ENCODE measurements at places on chromosomes 5 and 9. TPM values are rescaled to one million over a fixed set of nuclear protein-coding genes. Genes with fewer than 3 reads are reported as not detected.

- peaks cover 25% of the 10 kb centered on the region for H3K27me3 ChIP-seq
- no peak overlapping the region for H3K4me3 ChIP-seq
- H3K36me3 ChIP-seq = no peaks in the 10 kb centered on the region
- H3K4me1 ChIP-seq = peaks cover 15% of the 10 kb centered on the region
- no peak for DNase-seq
Measured at GRCh38 chr9:130147910-130148309, 24.3 kb upstream of the NCS1 start.

- H3K36me3 ChIP-seq = no peaks in the 10 kb centered on the region
- H3K27ac ChIP-seq = no peak overlapping the region
- no peak overlapping the region for H3K4me3 ChIP-seq
- DNase-seq = no peak
Measured at GRCh38 chr9:91896513-91897121, 53.4 kb downstream of the ROR2 start.

DNA sequence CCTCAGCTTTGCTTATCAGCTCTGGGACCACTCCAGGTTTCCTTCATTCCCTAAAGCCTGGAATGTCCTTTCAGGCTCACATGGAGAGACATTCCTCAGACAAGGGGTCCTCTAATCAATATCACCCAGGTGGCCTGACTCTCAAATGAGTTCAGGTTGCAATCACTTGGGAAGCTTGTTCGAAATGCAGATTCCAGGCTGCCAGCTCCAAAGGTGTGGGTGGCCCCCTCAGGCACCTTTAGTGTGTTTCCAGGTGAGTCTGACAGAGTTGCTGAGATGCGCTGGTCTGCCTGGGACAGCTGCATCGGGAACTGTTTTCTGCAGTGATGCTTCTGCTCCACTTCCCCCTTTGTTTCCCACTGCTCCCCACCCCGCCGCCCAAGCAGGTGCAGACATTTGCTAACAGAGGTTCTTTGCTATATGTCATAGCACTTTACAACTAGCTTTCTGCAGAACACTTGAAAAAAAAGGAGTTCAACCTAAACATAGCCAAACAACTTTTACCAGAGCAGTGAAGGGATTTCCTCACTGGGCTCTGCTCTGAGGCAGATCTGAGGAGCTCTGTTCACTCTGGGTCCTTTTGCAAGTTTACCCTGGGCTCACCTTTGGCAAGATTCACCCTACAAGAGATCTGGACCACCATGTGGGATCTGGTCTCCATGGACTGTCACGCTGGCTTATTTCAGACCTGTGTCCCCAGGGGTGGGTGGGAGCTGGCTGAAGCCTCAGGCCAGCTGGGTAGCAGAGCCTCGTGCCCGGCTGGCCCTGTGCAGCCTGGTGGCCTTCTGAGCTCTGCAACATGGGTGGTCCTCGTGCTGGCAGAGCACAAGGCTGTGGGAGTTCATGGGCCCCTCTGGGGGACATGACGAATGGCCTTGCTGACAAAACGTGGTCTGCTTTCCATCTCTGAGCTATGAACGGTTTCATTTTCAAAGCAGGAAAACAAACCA is 539.6 kb downstream of the CCDC171 start:
- H3K4me1 ChIP-seq = no peaks in the 10 kb centered on the region
- DNase-seq = no peak
- no peak overlapping the region for H3K4me3 ChIP-seq
- H3K27ac ChIP-seq = no peak overlapping the region
- H3K27me3 ChIP-seq = peaks cover 2% of the 10 kb centered on the region

- no peak overlapping the region for H3K4me3 ChIP-seq
- H3K4me1 ChIP-seq = peaks cover 14% of the 10 kb centered on the region
- no peak for DNase-seq
Measured at GRCh38 chr5:97026721-97027120, 90.8 kb downstream of the LNPEP start.

- peaks cover 18% of the 10 kb centered on the region for H3K27me3 ChIP-seq
- H3K4me3 ChIP-seq = no peak overlapping the region
- H3K27ac ChIP-seq = no peak overlapping the region
- DNase-seq = no peak
- H3K36me3 ChIP-seq = no peaks in the 10 kb centered on the region
- H3K4me1 ChIP-seq = no peaks in the 10 kb centered on the region
Measured at GRCh38 chr9:125739436-125739835, 7.7 kb upstream of the PBX3 start.

GRCh38 chr9:73869264-73869663 is 627.9 kb upstream of the RORB start:
- DNase-seq = peak; percentile 61
- H3K27me3 ChIP-seq = peaks cover 2% of the 10 kb centered on the region
- H3K36me3 ChIP-seq = no peaks in the 10 kb centered on the region
- no peak overlapping the region for H3K27ac ChIP-seq
- peaks cover 6% of the 10 kb centered on the region for H3K4me1 ChIP-seq
- no peak overlapping the region for H3K4me3 ChIP-seq

DNA sequence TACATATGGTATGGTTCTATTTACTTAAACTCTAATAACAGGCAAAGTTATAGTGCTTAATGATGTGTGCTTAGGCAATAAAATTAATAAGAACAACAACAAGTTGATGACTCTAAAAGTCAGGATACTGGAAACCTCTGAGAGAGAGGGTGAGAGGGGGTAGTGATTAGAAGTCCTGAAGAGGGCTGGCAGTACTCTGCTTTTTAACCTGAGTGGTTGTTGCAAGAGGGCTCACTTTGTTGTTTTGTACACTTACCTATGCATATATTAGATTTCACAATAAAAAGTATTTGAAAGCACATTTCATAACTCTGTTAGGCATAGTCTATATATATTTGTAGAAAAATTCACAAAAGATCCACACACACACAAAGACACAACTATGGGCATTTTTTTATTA is 21.4 kb upstream of the ELL2 start:
- H3K27me3 ChIP-seq = peaks cover 10% of the 10 kb centered on the region
- H3K4me3 ChIP-seq = no peak overlapping the region
- DNase-seq = no peak

- no peak overlapping the region for H3K4me3 ChIP-seq
- no peaks in the 10 kb centered on the region for H3K27me3 ChIP-seq
- H3K27ac ChIP-seq = no peak overlapping the region
- no peaks in the 10 kb centered on the region for H3K36me3 ChIP-seq
- H3K4me1 ChIP-seq = no peaks in the 10 kb centered on the region
Measured at GRCh38 chr9:18365651-18366050, 108.3 kb upstream of the ADAMTSL1 start.

DNA sequence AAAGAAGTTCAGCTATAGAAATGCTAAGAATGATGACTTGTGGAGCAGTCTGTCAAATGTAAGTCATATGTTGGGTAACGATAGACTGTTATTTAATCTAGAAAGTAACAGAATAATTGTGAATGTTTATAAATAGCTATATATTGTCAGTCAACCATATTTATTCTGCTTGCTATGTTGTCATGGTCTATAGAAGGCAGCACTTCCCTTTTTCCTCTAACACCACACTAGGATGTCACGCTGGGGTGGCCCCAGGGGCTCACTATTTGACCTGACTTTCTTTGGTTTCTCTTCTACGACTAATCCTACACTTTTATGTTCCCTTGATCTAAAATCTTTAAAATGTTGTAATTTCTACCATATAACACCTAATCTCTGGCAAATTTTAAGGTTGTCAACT is 20.5 kb downstream of the ERAP2 start:
- peak overlapping the region; percentile 88 for H3K27ac ChIP-seq
- peaks cover 38% of the 10 kb centered on the region for H3K4me1 ChIP-seq
- DNase-seq = no peak
- peak overlapping the region; percentile 69 for H3K4me3 ChIP-seq

DNA sequence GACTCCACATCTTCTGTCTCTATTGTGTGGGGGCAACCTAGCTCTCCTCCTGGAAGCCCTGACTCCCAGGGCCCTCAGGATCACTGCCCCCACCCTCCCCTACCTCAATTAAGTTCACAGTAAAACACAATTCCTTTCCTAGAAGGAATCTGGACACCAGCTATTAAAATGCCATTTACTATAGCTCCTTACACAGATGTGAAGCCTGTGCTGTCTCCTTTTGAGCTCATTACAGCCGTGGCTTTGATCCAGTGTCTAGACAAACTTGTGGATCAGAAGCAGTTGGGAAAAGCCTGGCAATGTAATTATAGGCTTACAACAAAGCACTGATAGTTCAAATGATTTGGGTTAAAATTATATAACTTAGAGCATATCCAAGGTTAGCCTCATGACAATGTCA is 107.0 kb upstream of the SMIM23 start:
- H3K4me3 ChIP-seq = no peak overlapping the region
- H3K27me3 ChIP-seq = peaks cover 5% of the 10 kb centered on the region
- H3K4me1 ChIP-seq = no peaks in the 10 kb centered on the region
- DNase-seq = no peak

DNA sequence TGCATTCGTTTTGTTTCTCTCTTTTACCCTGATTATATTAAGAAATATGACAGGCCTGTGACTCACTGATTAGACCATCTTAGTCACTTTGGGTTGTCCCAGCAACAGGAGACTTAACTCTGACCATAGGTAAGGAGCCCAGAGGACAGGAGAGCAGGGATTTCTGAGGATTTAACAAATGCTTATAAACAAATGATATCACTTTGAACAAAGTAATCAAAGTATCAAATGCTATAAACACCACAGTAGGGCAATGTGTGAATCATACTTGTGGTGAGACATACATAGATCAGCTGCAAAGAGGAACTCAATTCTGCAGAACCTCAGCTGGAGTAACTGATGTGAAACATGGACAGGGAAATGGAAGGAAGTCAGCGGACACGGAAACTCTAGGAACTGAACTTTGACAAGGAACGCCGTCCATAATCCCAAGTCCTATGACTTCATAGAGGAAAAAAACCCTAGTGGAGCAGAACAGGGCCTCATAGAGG is 190.6 kb upstream of the MSX2 start:
- H3K27ac ChIP-seq = no peak overlapping the region
- H3K4me3 ChIP-seq = no peak overlapping the region
- no peaks in the 10 kb centered on the region for H3K4me1 ChIP-seq
- H3K36me3 ChIP-seq = no peaks in the 10 kb centered on the region

DNA sequence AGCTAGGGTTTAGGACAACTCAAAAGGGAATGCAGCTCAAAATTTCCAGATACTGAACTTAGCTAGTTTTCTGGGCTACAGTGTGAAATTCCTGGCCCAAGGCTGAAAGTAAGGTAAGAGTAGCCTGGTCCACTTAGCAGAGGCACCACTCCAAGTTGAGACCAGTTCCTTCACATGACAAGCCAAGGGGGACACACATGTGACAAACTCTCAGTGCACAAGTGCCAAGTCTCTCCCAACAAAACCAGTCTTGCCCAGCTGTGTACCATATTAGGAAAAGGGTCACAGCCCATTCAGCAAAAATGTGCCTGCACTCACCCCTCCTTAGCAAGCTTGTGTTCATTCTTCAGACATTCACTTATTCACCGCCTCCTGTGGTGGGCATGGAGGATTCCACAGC is 27.8 kb downstream of the KLHL3 start:
- H3K4me3 ChIP-seq = no peak overlapping the region
- no peaks in the 10 kb centered on the region for H3K4me1 ChIP-seq
- H3K27me3 ChIP-seq = no peaks in the 10 kb centered on the region

GRCh38 chr5:25544652-25545249 is 900.0 kb upstream of the CDH10 start:
- DNase-seq = no peak
- H3K36me3 ChIP-seq = no peaks in the 10 kb centered on the region
- H3K4me1 ChIP-seq = no peaks in the 10 kb centered on the region
- no peaks in the 10 kb centered on the region for H3K27me3 ChIP-seq
- no peak overlapping the region for H3K4me3 ChIP-seq
- no peak overlapping the region for H3K27ac ChIP-seq

GRCh38 chr9:4308482-4308881 is 8.6 kb upstream of the GLIS3 start:
- peaks cover 7% of the 10 kb centered on the region for H3K27me3 ChIP-seq
- peaks cover 13% of the 10 kb centered on the region for H3K4me1 ChIP-seq
- no peaks in the 10 kb centered on the region for H3K36me3 ChIP-seq
- H3K27ac ChIP-seq = no peak overlapping the region
- no peak for DNase-seq
- no peak overlapping the region for H3K4me3 ChIP-seq

DNA sequence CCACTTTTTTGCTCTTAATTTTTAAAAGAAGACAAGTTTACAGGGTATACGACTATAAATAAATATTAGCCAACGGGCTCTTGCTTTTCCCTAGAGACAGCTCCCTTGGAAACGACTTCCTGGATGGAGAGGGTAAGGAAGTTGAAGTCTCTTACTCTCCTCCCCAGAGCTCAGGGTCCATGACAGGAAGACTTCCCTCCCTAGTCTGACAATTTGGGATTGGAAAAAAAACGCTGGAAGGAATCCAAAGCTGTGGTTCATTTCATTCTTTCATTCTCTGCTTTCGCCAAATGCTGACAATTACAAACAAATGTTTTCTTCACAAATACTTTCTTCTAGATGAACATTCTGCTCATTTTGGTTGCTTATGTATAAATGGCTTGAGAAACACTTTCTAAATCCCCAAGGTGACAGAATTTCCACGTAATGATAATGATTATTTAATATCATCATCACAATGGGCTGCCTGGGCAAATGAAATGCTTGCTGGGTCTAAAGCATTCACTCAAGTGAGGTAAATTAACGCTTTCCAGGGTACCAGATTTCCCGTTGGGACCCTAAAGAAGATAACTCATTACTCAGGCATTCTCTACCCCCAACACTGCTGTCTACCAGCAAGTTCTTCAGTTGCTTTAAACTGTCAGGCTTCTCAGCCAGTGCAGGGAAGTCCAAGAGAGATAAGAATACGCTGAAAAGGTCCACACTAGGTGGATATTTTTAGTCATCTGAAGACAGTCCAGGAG is 139.8 kb upstream of the SLC30A5 start:
- peaks cover 2% of the 10 kb centered on the region for H3K27me3 ChIP-seq
- no peak for DNase-seq
- no peaks in the 10 kb centered on the region for H3K4me1 ChIP-seq

DNA sequence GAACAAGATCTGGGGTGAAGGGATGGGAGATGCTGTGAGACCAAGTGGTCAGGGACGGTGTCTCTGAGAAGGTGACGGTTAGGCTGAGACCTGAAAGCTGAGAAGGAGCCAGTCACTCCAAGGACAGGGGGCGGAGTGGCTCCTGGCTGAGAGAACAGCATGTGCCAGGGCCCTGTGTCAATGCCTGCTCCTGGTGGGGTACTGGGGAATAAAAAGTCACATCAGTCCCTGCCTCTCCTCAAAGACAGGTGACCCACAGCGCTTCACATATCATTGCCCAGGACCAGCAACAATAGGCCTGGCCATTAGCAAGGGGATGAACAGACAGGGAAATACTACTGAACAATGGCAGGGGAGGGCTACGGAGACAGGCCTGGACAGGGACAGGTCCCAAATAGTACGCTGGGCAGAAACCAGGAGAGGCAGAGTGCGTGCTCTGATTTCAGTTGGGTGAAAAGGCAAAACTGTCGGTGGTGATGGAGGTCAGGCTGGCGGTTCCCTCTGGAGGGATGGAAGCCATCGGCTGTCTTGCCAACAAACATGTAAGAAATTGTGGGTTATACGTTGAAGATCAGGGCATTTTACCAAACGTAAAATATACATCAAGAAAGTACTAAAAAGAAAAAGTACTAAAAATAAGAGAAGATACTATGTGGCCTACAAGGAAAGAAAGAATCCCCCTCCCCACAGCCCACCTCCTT is 64.3 kb downstream of the C9orf50 start:
- H3K27ac ChIP-seq = no peak overlapping the region
- H3K4me1 ChIP-seq = peaks cover 3% of the 10 kb centered on the region
- no peak for DNase-seq
- H3K36me3 ChIP-seq = no peaks in the 10 kb centered on the region
- peaks cover 13% of the 10 kb centered on the region for H3K27me3 ChIP-seq

PCDHB15 gene
- not detected for total RNA-seq

CCDC183 gene
- total RNA-seq = 0.44 TPM

PTGES gene
- total RNA-seq = not detected

DMGDH gene
- not detected for total RNA-seq

HAND1 gene
- total RNA-seq = not detected

CCDC152 gene
- total RNA-seq = 7.0 TPM

SH3GLB2 gene
- total RNA-seq = 107 TPM

TTC1 gene
- 51.6 TPM for total RNA-seq

PCDHGA9 gene
- not detected for total RNA-seq

All from activated CD8-positive, alpha-beta T cell treated with anti-CD3 and anti-CD28 coated beads, Interleukin-2, amount 10 ng/mL, durations not matched to agents 7 days and 5 days (primary cell).